Stomach (tissue), 19 donors: ENCODE measurements at places on chromosomes 1 and 21. TPM values are rescaled to one million over a fixed set of nuclear protein-coding genes. Genes with fewer than 3 reads are reported as not detected.

DNA sequence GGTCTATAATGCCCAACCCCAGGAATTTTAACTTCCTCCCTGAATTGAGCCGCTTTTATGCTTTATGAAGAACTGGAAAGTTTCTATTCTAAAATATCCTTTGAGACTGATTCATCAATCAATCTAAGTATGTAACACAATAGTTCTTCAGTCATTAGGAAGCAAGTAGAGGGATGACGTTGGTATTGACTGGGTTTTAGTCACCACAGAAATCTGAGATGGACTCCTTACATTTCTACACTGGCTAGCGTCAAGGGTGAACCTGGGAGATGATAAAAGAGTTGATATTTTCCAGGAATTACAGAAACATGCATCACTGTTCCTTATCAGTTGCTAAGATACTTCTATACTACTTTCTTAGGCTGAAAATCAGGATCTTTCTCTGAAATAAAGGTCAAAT, 308.0 kb downstream of the HMCN1 start:
- DNase-seq: no peak

DNA sequence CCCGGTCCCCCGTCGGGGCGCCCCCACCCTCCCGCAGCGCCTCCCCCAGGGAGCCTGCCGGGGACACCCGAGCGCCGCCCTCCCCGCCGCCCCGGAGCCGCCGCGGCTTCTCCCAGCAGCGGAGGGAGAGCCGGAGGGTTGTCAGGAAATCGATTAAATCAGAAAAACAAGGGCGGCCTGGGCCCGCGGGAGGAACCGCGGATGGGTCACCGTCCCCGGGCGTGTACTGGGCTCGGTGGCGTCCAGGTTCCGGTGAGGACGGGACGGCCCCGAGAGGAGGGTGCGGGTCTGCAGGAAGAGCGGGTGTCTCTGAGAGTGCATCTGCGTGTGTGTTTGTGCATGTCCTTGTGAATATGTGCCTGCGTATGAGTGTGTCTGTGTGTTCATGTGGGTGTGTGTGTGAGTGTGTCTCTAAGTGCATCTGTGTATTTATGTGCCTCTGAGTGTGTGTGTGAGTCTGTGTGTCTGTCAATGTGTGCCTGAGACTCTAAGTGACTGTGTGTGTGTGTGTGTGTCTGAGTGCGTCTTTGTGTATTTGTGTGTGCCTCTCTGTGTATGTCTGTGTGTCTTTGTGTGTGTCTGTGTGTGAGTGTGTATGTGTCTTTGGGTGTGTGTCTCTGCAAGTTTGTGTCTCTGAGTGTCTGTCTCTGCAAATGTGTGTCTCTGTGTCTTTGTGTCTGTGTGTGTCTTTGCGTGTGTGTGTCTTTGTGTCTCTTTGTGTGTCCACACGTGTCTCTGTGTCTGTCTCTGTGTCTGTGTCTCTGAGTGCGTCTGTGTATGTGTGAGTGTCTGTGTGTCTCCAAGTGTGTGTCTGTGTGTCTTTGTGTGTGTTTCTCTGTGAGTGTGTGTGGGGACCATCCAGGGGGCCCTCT, 1.1 kb downstream of the SPSB1 start:
- DNase-seq: peak; percentile 33

GRCh38 chr1:232421143-232421796, 208.7 kb downstream of the SIPA1L2 start:
- DNase-seq: no peak

- DNase-seq: peak; percentile 78
Measured at GRCh38 chr1:22105611-22106207, 37.2 kb downstream of the WNT4 start.

GRCh38 chr1:18446751-18447150, 34.0 kb upstream of the KLHDC7A start:
- DNase-seq: no peak

- DNase-seq: peak; percentile 85
Measured at GRCh38 chr1:160410406-160411005, 10.1 kb downstream of the VANGL2 start.

DNA sequence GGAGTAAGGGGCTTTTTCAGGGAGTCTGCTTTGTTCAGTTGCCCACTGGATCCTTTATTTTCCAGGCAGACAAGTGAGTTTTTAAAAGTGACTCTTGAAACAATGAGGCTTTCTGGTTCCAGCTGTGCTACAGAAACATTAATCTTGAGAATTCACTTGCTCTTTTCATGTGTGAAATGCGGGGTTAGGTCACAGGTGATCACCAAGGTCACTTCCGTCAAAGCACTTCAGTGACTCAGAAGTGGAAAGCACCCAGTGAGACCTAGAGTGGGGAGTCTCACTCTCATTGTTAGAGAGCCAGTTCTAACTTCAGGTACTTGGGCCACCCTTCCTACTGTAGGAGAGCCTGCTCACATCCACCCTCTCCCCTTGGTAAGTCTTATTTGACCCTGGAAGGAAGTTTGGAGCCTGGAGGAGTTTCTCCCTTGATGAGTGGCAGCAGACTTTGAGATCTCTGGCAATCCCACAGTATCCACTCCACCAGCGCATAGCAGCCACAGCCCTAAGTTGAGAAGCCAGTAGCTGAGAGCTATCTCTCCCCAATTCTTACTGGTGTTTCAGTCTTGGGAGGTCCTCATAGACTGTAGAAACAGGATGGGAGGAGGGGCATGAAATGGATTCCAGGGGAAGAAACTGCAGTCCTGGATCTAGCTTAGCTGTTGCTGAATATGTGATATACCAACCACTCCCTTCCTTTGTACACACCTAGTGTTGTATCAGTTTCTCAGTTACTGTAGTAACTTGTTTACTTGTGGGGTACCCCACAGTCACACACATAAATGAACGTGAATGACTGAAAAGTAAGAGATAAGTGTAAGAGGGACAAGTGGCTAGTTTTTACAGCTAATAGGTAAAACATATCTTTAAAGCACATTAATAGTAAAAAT, 3.1 kb downstream of the TACSTD2 start:
- peak; percentile 73 for DNase-seq

DNA sequence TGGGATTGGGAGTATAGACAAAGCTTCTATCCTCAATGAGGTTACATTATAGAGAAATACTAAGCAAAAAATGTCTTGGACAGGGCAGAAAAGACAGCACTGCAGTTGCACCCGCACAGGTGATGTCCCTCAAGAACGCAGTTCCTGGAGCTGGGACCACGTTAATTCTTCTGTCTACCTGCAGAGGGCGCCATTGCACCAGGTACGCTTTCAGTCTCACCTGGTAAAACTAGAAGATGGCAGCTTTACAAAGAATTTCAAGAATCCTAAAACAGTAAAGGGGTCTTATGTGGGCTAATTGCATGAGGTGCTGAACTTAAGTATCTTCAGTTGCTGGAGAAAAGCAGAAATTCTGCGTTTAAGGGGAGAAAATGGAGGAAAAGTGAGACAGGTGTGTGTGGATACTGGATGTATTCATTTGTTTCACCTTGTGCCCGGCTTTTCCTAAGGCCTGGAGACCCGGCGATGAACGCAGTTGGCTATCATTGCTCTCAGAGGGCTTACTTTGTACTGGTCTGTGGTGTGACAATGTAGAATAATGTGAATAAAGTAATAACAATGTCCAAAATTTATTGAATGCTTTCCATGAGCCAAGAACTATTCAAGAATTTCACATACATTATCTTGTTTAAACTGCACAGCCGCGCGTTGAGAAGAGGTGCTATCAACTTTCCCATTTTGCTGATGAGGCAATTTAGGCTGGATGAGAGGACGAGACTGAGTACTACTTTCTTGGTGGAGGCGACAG, 276.3 kb upstream of the GREM2 start:
- peak; percentile 57 for DNase-seq

GRCh38 chr1:241215683-241216082, 141.3 kb downstream of the RGS7 start:
- DNase-seq: no peak

The OR2L2 gene
- not detected for total RNA-seq

The SIKE1 gene
- total RNA-seq: 65.9 TPM

The COL16A1 gene
- 64.2 TPM for total RNA-seq

The BTBD8 gene
- 1.4 TPM for total RNA-seq
